Smooth muscle cell of trachea (primary cell): ENCODE measurements at places on chromosomes 2 and 18. TPM values are rescaled to one million over a fixed set of nuclear protein-coding genes. Genes with fewer than 3 reads are reported as not detected.

FBLN7 gene
- total RNA-seq: 0.17 and 0.29 TPM in 2 replicates

CDK15 gene
- 6.7 and 16.0 TPM in 2 replicates for total RNA-seq

AOX1 gene
- 38.1 and 41.0 TPM in 2 replicates for total RNA-seq

DPYSL5 gene
- under 0.01 TPM in 1 of 2 replicates, not detected in the other for total RNA-seq

SKOR2 gene
- total RNA-seq: not detected in 2 replicates

CELF4 gene
- total RNA-seq: not detected in 2 replicates

C2orf78 gene
- not detected in 2 replicates for total RNA-seq
